H9 (cell line): ENCODE measurements at places on chromosomes 7 and 10. TPM values are rescaled to one million over a fixed set of nuclear protein-coding genes. Genes with fewer than 3 reads are reported as not detected.

ZNF273 gene
- 17.9 TPM in 2 replicates for total RNA-seq

RHBDD2 gene
- 27.6 and 30.0 TPM in 2 replicates for total RNA-seq

H2BK1 gene
- 0.97 TPM in 1 of 2 replicates, not detected in the other for total RNA-seq

PRSS58 gene
- not detected in 2 replicates for total RNA-seq

RPEL1 gene
- total RNA-seq, result 0.13 TPM in 1 of 2 replicates, not detected in the other

TMEM139 gene
- 0.85 and 1.1 TPM in 2 replicates for total RNA-seq
